ENCODE measurements at places on chromosomes 12 and 14.

GRCh38 chr14:38107216-38107631, 100.5 kb upstream of the SSTR1 start:
- DNase-seq: no peak

- DNase-seq: no peak
Measured at GRCh38 chr12:95216711-95217376, 423 bp downstream of the FGD6 start.

DNA sequence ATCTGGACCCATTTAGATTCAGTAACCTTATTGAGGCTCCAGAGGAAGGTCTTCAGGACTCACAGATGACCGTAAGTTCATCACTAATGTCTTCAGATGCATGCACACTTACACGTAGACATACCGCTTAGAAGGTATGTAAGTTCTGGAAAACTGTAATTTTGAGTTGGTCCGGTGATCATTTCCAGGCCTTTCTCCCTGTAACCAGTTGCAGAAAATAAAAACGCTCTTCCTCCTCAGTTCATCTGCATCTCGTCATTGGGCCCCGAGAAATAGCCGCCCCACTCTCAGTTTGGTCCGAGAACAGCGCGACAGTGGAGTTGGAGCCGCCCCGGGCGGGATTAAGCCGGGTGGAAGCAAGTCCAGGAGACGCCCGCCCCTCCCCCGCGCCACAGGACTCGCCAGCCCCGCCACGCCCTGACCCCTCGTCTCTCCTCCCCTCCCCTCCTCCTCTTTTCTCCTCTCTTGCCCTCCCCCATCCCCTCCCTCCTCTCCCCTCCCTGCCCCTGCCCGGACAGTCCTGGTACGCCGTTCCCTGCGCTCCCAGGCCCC, 83.7 kb downstream of the TNFAIP2 start:
- DNase-seq: peak; percentile 90

- no peak for DNase-seq
Measured at GRCh38 chr14:28116716-28117115, 649.9 kb upstream of the FOXG1 start.

DNA sequence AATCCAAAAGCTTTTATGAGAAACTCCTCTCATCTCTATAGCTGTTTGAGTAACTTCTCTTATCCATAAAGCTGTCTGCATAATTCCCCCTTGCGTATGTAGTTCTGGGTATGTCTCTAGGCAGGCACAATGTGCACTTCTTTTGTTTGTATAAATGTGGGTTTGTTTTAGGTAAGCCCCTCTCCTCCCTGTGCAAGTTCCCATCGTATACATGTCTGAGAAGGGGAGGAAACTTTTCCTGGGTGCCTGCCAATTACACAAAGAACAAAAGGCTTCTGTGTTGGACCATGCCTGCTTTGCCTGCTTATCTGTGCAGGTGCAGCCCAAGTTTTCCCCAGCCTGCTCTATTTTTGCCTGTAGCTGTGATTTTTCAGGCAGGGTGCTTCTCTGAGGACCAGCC, 96.7 kb downstream of the CCER1 start:
- DNase-seq: no peak

DNA sequence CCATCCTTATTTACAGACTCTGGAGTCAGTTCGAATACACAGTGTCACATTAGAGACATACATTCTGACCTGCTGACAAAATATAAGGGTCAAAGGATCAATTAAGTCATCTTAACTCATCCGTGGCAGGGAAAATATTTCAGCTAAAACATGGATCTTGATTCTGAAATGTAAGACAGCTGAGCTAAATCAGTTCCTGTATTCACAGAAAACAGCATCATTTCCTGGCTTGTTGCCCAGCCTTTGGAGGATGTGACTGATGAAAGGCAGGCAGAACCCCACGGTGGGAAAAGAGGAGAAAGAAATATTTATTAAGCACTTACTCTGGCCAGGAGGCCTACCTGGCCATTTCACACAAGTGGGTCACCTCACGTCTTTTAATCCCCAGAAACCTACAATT, 101.9 kb downstream of the GAS2L3 start:
- no peak for DNase-seq

GRCh38 chr12:39763890-39764169, 144.2 kb upstream of the ABCD2 start:
- DNase-seq: no peak

DNA sequence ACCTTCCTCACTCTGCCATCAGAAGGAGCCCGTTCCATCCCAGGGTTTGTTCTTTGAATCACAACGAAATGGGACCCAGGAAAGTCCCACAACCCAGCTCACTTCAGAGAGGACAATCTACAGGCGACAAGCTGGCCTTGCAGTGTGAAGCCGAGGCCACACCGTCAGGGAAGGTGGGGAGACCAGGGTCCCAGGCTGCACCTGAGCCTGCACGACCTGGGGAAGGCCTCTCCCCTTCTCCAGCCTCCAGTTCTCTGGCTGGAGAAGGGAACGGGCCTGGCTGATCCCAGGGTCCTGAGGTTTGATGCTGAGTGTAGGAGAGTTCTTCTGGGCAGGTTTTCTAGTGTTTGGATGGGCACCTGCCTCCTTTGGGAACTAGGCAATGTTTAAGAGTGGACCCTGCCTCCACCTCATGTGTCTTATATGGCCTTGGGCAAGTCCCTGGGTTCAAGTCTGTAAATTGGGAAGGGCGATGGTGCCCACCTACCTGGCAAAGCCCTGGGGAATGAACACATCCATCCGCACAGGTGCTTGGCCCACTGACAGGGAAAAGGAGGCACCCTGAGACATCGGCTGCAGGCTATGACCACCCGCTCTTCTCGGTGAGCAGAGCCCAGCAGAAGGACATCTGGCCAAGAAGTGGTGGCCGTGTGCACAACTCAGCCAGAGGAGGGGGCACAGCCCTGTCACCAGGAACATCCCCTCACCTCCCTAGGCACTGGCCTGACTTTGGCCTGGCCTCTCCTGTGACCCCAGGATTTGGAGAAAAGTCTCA, 77.9 kb upstream of the BCL11B start:
- peak; percentile 54 for DNase-seq

DNA sequence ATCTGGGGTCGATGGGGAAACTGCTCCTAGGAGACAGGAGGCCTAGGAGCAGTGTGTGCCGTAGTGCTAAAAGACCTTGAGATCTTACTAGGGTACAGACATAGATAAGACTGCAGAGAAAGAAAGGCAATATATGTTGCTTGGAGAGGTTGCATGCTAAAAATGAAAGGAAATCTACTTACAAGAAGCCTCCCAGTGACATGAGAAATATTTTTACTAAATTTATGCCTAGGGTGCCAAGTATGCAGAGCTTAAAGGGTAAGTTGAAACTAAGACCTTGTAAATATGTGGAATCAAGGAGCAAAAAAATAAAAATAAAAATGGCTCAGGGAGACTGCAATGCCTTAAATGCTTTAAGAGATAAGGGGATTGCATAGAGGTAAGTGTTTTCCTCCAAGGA, 74.8 kb downstream of the PDE6H start:
- DNase-seq: no peak

- no peak for DNase-seq
Measured at GRCh38 chr14:55410876-55411275, 754 bp downstream of the ATG14 start.

DNA sequence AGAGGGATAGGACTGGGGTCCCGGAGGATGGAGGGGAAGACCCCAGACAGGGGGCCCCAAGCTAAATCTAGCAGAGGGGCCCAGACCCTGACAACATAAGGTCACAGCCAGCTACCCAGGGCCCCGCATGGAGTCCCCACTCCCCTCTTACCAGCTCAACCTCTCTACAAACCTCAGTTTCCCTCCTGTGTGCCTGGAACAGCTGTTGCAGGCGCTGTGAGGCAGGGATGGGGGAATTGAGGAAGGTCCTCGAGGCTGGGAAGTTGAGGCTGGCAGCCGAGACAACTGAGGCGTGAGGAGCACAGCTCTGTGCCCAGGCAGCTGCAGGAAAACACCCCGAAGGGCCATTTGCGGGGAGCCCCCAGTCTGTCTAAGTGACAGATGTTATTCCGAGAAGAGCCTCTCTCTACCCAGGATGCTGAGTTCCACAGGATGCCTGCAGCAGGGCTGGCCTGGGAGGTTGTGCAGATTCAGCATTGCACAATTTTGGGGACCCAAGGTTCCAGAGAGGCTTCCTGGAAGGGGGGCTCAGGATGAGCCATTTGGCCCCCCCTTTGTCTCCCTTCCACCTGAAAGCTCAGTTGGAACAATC, 42.7 kb upstream of the NCOR2 start:
- DNase-seq: no peak

- DNase-seq: no peak
Measured at GRCh38 chr14:79631276-79631675, 580.0 kb downstream of the DIO2 start.

- DNase-seq: peak; percentile 77
Measured at GRCh38 chr12:117098361-117099217, 627 bp downstream of the TESC start.

GRCh38 chr12:49349266-49349665, 2.6 kb downstream of the DNAJC22 start:
- no peak for DNase-seq

- DNase-seq: no peak
Measured at GRCh38 chr12:110548678-110549077, 34.4 kb downstream of the PPTC7 start.

DNA sequence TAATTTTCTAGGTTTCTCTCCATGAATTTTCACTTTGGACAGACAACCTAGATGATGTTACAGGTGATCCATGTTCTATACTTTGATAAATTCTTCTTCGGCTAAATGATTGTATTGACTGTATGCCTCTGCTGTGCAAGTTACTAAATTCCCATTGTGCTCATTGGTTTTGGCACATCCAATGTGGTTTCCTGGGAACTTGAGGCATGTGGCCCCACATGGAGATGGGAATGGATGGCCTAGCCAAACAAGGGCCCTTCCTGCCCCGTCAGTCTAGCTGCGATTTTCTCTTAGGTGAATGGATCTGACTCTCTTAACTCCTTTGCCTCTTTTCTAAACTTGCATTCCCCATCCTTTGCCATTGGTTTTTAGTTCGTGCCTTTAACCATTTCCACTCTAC, 186.2 kb downstream of the PELI2 start:
- no peak for DNase-seq

DNA sequence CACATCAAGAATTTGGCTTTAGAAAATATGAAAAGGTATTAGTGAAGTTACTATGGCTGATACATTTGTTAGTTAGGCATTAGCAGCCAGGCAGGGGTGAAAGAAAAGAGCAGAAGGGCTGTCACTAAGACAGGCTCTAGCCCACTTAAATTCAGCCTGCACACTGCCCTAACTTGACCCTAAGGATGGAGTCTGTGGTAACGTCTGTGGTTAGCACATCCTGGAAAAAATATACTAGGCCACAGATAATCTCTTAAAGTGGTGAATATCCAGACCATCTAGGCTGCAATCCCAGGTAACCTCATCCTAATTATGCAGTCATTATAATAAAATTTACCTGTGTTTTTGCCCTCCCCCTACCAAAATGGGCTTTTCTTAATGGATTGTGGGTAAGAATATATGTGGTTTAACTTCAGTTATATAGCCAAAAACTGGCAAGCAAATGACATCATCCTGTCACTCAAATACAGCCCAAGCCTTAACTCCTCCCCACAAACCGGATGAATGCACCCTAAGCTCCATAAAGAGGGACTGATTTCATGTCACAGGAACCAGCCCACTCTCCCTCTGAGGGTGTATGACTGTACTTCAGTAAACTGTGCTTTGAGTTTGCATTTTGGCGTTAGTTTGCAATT, 440.9 kb downstream of the LRFN5 start:
- DNase-seq: no peak

DNA sequence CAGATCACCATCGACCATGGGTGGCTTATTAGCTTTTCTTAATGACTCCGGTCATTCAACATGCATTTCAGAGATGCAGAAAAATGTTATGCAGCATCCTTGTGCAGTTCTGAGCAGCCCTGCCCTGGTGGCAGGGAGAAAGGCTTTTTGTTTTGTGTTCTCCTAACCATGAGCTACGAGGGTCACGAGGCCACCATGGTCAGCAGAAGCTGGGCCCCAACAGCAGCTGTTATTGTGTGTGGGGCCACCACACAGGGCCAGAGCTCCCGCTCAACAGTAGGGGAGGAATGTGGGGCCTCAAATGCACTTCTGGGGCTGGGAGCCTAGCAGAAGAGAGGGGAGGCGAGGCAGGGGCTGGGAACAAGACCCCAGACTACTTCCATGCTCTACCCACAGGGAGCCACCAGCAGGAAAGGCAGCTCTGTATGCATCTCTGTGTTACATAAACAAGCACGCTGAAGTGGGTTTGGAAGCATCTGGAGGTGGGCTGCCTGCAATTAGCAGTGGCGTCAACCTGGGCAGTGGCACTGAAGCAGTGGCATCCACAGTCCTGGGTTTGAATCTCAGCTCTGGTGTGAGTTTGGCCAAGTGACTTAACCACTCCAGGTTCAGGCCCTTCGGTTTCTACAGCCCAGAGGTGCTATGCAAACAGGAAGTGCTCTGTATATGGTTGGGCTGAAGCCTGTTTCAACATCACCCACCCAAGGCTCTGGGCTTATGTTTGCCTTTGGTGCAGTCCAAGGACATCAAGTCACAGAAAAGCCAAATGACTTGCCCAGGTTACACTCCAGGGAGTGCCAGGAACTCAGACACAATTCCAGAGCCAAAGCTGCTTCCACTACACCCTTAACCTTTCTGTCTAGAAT, 16.3 kb downstream of the GLTP start:
- DNase-seq: no peak

- no peak for DNase-seq
Measured at GRCh38 chr12:121214855-121215745, 5.2 kb downstream of the P2RX4 start.

DNA sequence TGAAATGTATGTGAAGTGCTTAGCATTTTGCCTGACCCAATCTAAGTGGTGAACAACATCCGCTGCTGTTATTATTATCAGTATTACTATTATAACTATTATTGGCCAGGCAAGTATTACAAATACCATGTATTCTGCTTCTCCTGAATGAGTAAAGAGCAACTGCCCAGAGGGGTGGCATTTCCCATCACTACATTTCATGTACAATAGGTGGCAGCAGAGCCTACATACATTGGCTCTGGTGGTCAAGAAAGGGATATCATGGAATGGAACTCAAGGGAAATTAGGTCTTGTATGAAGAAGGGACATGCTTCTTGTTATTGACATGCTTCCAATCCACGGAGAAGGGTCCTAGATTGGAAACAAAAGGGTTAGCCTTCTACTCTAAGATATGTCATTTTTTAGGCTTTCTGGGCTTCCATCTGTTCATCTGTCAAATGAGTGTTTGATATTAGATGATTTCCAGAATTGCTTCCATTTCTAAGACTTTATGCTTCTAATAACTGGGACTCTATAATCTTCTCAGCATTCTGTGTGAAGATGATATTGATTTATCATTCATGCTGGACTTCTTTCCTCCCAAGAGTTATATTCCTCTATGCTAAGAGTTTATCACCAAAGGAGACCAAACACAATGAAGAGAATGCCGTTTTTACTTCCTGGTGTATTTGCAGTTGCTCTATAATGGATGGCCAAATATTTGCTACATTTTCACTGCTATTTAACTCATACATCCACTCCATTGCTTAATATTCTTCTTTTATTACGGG, 239.1 kb downstream of the SSPN start:
- no peak for DNase-seq

DNA sequence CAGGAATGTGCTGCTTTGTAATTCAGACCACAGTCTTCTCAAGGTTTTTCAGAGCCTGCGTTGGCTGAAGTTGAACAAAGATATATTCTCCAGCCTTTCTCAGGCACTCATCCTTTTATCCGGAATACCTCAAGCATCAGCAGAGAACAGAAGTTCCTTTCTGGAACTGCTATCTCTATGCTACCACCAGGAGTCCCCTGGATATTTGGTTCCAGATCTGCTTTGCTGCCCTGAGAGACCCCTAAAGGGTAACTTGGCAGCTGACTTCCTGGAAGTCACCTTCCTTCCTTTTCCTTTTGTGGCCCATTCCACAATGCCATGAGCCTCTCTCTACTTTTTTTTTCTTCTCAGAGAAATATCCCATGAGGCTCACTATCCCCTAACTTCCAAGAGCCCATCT, 188.2 kb downstream of the PLCZ1 start:
- no peak for DNase-seq
